Dermis microvascular lymphatic vessel endothelial cell (primary cell): ENCODE measurements at places on chromosomes 2 and 18.

- no peak for DNase-seq
These were observed 597.5 kb downstream of the SLC4A3 start for GRCh38 chr2:220224691-220225543.

GRCh38 chr2:70514612-70515055, 39.0 kb downstream of the TGFA start:
- DNase-seq = no peak

DNA sequence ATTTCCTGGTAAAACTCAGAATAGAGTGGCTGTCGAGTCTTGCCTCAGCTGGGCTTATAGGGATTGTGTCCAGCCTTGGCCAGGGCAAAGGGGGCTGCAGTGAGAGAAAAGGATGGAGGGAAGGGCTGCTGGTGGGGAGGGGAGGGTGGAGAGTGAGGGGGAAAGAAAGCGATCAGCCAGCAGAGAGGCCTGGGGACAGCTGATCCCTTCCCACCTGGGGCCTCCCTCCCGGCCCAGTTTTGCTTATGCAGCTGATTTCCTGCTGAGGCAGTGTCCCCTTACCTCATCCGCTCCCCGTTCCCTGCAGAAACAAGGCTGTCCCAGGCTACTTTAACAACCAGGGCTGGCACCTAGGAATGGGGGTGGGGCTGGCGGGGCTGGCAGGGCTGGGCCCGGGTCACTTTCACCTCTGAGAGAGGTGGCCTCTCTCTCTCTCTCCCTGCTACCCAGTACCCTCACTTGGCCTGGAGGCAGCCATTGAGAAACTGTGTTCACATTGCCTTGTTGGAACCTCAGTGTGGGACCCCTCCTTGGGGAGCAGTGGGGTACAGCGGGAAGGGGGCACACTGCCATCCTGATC, 12.2 kb upstream of the GMPPA start:
- no peak for DNase-seq

GRCh38 chr2:214747992-214748391, 61.5 kb downstream of the BARD1 start:
- DNase-seq = no peak

GRCh38 chr18:72458271-72458670, 85.9 kb downstream of the CBLN2 start:
- DNase-seq = no peak

DNA sequence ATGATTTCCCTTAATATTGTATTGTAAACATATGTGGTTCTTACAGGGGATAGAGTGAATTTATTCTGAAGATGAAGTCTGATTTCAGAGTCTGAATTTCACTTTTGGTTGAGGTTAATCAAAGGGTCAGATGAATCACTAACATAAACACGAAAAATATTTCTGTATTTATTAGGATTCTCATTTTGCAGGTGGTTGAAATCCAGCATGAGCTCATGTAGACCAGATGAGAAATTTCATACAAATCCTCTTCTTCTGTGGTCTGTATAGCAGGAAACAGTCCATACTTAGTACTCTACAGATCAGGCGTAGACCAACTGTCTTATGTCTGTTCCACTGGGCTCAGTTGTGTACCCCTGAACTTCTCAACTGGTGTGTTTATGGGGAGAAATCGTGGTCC, 157.8 kb downstream of the BABAM2 start:
- no peak for DNase-seq

DNA sequence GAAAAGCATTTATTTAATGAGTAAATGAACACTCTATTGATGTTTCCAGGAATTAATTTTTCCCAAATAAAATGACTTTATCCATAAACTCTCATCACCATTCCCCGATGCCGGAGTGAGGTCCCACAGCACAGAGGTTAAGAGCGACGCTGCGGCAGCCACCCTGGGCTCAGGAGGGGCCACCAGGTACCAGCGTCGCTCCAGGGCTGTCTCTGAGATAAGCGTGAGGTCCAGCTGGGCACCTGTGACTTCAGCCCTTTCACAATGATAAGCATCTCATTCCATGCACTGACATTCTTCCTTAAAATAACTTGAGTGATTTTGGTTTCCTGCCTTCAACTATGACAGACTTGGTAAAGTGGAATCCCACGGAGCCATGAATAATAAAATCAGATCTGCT, 182.1 kb downstream of the TWIST2 start:
- no peak for DNase-seq

GRCh38 chr2:170812710-170813600, 3.7 kb upstream of the GAD1 start:
- peak; percentile 43 for DNase-seq

DNA sequence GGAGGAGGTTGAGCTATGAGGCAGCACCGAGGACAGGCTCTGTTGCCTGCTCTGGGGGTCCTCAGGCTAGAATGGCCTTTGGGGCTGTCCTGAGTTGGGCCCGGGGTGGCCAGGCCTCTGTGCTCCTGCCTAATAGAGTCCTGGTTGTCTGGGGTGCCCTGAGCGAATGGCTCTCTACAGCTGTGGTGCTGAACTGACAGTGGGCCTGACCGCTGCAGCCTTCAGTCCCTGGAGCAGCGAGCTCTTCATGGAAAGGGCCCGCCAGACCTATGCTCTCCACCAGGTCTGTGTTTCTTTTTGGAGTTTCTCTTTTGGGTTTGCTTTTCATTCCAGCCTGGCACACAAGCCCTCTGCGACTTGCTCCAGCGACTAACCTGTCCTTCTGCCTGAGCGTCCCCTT, 679.0 kb upstream of the RAB6C start:
- DNase-seq = no peak

DNA sequence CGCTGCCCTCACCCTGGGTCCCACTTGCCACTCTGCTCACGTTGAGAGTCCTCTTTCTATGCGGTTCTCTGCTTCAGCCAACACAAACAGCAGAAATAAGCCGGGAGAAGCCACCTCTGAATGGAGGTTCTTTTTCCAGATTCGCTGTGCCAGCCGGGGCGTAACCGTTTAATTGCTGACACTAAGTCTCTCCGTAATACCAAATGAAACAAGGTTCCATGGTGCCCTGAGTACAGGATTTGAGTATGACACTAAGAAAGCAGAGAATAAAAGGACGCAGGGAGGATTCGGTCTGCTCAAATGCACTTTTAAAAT, 37.6 kb downstream of the CTIF start:
- no peak for DNase-seq

GRCh38 chr18:63255435-63255834, 64.1 kb downstream of the BCL2 start:
- DNase-seq = no peak

DNA sequence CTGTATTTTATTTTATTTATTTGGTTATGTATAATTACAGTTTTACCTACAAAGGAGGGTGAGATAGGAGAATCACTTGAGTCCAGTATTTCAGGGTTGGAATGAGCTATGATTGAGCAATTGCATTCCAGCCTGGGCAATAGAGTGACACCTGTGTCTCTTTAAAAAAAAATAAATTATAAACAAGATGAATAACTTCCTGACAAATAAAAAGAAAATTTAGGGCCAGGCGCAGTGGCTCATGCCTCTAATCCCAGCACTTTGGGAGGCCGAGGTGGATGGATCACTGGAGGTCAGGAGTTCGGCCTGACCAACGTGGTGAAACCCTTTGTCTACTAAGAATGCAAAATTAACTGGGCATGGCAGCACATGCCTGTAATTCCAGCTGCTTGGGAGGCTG, 17.3 kb downstream of the MTA3 start:
- no peak for DNase-seq

DNA sequence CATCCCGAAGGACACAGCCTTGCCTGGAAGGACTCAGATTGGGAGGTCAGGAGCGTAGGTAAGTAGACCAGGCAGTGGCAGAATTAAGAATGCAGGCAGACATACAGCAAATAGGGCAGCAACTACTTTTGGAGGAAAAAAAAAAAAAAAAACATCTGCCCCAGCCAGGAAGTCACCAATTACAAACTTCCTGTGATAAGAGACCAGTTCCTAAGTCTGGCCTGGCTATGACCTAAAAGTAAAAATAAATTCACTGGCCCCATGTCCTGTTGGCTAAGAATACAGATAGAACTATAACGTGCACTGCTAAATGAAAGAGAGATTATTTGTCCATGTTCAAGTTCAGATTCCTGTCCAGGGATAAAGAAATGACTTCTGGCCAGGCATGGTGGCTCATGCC, 45.2 kb upstream of the NOSTRIN start:
- DNase-seq = peak; percentile 63

- DNase-seq = no peak
These were observed 17.5 kb upstream of the MAP3K20 start for GRCh38 chr2:173058097-173058496.

GRCh38 chr2:174461221-174461620, 25.6 kb downstream of the GPR155 start:
- DNase-seq = no peak

GRCh38 chr18:10403708-10404107, 50.7 kb upstream of the APCDD1 start:
- no peak for DNase-seq

GRCh38 chr2:5693287-5694201, 1.4 kb downstream of the SOX11 start:
- DNase-seq = no peak

- no peak for DNase-seq
These were observed 43.7 kb downstream of the TMEM37 start for GRCh38 chr2:119475225-119475856.

- peak; percentile 30 for DNase-seq
These were observed 1.0 kb downstream of the PLEKHB2 start for GRCh38 chr2:131105950-131106801.

GRCh38 chr2:105432749-105433148, 33.9 kb upstream of the FHL2 start:
- DNase-seq = no peak

- DNase-seq = no peak
These were observed 96.4 kb upstream of the XPO1 start for GRCh38 chr2:61634512-61634911.

GRCh38 chr2:232286001-232286868, 92.3 kb upstream of the ALPP start:
- DNase-seq = no peak

DNA sequence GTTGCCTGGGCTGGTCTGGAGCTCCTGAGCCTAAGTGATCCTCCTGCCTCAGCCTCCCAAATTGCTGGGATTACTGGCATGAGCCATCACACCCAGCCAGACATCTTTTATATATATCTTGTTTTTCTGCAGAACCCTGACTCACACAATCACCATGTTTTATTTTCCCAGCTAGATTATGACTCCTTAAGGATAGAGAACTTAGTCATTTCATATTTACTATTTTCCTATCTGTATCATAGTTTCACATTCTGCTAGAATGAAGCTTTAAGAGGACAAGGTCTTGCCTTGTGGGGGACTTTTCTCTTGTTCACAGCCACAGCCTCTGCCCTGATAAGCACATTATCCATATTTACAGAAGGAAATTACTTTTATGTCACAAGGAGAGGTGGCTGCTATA, 73.9 kb downstream of the LBH start:
- DNase-seq = no peak

- DNase-seq = no peak
These were observed 321.1 kb upstream of the SALL3 start for GRCh38 chr18:78658531-78658930.

DNA sequence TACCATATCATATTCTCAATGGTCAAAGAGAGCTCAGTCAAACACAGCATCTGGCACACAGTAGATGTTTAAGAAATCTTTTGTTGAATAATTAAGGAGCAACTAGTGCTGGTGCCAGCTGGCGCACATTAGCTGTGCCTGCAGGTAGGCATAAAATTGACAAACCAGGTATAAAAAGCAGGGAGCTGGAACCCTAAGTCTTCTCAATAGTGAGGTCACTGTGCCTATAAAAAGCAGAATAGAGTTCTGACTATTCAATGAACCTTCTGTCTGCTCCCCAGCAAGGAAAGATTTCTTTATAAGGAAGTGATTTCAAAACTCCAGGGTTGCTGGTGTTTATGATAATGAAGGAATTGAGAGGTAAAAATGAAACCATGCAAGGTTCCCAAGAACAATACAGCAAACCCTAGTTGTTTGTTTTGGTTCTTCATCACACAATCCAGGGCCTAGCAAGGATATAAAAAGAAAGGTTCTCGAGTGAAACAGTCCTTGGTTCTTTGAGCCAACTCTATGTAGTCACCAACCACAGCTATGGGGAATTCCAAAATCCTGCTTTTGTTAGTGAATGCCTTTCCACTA, 76.1 kb downstream of the THADA start:
- DNase-seq = peak; percentile 22

DNA sequence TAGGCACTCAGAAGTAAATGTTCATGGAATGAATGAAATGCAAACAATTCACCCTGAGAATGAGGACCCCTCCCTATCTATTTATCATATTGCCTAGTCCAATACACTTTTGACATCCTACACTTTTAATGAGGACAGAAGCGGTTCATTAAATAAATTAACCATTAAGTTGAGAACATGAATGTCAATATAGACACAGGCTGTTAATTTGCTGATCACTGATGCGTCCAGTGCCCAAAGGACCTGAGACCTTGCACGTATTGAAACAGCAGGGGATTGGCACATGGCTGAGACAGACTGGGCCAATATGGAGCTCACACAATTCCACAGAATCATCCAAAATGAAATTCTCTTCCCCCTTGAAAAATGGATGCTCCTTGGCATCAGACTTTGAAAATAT, 430.0 kb downstream of the SLC4A3 start:
- no peak for DNase-seq

DNA sequence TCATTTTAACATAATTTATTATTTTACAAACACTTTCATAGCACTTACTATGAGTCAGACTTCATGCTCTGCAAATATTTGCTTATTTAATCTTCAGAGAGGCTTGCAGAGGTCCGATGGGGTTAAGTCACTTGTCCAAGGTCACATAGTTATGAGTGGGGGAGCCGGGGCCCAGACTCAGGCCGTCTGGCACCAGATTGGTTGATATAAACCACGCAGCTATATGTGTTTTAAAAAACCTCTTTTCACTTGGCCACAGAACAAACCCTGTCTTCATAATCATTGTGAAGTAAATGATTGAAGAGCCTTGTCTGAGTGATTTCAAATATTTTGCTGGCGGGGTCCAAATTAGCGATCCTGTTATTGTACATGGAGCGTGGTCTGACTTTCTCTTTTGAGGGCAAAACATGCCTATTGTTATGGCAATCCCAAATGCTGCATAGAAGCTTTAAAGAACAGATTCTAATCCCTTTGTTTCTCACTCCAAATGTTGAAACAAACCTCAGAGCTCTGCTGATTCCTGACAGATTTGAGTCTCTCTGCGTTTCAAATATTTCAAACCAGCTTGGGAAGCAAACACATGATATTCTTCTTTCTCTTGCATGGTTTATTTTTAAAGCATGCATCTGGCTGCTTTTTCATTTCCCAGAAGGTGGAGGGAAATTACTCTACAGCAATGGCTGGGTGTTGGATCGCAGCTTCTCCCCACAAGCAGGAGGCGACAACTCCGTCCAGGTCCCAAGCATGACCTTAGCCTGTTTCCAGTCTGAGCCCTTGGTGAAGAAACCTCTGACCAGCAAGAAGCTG, 142.4 kb downstream of the DDX1 start:
- no peak for DNase-seq

- no peak for DNase-seq
These were observed 17.4 kb downstream of the RUFY4 start for GRCh38 chr2:218086478-218086877.

DNA sequence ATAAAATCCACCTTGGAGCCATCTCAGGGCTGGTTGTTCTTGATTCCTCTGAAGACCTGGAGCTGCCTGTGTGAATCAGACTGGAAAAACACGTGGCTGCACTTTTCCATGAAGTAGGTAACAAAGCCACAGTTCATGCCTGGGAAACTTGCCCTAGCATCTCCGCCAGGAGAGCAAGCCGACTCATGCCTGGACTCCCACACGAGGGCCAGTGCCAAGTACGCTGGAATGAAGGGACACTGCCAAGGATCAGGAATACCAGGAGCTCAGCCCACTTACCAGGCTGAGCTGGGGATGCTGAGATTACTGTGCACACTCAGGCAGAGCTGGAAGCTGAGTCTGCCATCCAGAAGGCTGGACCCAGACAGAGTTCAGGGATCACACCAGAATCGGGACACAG, 10.9 kb upstream of the FHL2 start:
- DNase-seq = peak; percentile 93
